ENCODE measurements at places on chromosomes 3 and 15.

- peak; percentile 42 for DNase-seq
These were observed 1.4 kb downstream of the VHL start for GRCh38 chr3:10142707-10143560.

DNA sequence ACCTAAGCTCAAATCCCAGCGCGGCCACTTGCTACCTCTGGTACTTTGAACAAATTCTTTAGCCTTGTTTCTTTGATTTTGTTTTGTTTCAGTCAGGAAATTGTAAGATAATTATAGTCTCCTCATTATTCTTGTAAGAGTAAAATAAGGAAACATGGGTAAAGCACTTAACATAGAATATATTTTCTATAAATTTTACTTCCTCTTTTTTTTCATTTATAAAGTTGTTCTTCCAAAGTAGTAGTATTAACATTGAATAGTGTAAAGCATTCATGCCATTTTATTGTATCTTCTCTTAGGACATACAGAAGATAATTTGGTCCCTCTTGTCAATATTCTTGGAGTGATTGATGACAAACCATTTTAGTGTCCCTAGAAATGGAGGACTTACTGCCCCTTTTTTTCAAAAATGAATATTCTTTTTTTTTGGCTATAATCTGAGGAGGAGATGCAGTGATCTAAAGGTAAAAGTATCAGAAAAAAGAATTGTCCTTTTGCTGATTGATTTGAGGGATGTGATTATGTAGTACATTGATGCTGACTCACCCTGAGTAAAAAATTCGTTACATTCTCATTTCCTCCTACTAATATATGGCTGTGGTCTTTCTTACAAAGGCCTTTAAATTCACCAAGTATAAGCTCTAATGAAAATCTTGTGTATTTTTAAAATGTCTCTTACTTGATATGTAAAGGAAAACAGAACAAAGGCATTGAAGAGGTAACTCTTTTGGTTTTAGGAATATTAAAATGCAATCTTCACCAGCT, 51.0 kb downstream of the ALCAM start:
- no peak for DNase-seq

DNA sequence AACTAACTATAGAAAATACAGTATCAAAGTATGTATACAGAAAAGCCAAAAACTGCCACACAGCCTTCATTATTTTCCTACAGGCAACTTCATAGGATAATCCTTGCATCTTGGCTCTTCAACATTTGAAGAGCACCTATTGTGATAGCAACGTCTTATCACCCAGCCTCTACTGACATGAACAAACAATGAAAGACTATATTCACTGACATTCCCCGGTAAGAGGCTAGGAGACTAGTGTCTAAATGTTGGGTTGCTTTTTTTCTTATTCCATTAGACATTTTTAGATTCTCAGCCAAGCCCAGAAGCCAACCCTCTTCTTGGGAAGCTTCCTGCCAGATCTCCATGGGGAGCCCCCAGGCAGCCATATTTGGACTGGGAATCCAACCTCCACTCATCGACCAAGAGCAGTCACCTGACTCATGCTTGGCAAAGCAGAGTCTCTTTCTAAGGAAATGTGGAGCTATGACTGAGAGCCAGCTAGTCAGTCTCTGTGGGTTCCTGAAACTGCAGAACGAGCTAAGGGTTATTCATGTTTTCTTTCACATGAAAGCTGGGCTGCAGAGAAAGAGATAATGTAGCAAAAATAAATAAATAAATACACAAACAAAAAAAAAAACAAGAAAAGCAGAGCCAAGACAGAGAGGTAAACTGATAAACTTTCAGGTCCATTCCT, 227.5 kb downstream of the MAGI1 start:
- DNase-seq, result no peak

- DNase-seq, result no peak
These were observed 349.4 kb downstream of the LRTM1 start for GRCh38 chr3:54578417-54578816.

DNA sequence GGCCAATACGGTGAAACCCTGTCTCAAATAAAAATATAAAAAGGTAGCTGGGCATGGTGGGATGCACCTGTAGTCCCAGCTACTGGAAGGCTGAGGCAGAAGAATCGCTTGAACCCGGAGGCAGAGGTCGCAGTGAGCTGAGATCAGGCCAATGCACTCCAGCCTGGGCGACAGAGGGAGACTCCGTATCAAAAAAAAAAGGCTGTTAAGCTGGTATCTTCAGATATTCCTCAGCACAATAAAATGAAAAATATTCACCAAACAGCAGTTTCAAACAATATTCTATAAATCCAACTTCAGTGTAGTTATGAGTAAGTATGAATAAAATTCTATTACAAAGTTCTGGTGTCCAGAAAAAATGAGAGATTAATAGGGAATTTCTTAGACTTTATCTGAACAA, 14.2 kb downstream of the DENND4A start:
- DNase-seq, result no peak

DNA sequence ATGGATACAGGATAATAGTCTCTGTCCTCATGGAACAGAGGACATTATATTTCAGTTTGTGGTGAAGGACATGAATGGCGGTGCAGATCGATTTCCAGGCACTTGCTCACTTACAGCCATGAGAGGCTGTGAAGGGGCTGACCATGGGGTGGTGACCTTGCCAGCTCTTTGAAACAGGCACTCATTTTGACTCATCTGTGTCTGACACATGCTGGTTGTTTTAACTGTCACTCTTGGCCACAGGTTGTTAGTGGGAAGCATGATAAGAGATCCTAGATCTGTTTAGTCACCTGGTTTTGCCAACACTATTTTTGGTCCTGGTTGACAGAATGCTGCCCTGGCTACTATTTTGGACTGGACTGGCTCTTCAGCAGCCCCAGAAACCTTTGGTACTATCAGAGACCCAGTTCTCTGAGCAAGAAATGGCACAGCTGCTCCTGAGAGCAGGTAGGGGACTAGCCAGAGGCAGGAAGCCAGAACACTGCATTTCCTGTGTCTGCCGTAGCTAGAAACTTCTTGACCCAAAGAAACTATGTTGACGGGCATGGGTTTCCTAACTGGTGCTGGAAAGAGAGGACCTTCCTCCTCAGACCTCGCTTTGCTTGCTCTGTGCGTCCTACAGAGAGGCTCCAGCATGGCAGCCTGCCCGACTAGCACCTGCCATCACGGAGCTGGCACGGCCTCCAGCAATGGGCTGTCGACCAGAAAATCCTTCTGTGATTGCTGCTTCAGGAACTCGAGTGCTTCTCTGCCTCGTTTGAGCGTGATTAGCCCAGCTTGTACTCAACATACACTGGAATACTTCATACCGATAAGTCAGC, 6.3 kb downstream of the PXYLP1 start:
- no peak for DNase-seq

DNA sequence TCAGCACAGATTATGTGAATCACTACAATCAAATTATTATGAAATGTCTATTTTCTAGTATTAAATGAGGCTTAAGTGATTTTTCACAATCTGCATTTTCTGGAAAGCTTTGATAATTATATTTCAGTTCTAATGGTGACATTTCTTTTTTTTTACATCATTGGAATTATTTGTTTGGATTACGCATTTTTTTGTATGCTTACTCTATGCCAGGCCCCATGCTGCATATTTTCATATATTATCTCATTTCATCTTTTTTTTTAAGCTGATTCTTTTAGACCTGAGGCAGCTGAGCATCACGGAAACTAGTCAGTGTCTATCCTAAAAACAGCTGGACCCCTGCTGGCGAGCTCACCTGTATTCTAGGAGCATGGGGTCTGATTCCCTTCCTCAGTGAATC, 31.1 kb downstream of the SLCO3A1 start:
- no peak for DNase-seq

DNA sequence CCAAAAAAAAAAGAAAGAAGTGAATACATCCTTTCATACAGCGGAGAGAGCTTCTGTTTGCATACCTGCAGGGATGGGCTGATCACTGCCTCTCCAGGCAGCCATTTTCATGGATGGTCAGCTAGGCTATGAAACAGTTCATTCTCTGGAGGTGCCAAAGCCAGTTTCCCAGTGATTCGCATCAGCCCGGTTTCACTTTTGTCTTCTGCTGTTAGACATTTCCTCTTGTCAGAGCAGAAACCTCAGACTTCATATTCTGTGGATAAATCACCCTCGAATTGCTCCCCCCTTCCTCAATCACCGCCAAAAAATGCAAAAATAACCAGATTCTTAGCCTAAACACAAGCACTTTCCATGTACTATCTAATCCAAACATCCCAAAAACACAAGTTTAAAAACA, 225.6 kb downstream of the ADAMTS9 start:
- DNase-seq, result no peak

DNA sequence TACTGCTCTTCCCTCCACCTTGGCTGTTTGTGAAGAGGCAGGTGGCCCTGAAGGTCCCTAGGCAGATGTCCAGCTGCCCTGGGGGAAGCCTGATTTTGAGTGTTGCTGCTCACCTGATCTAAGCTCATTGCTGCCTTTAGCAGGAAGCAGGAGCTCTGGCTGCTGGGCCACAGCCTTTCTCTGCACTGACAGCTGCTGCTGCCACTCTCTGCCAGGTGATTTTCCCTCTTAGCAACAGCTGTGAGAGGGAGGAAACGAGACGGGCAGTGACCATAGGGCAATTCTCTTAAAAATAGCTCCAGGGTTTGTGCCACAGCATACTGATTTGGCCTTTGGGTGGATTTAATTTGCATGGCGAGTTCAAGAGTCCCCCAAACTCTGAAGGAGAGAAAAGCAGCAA, 415.8 kb upstream of the SEMA6D start:
- no peak for DNase-seq

GRCh38 chr3:172518929-172519640, 4.1 kb downstream of the TNFSF10 start:
- no peak for DNase-seq

GRCh38 chr3:191356631-191357439, 26.5 kb upstream of the UTS2B start:
- no peak for DNase-seq

- DNase-seq, result no peak
These were observed 40.1 kb downstream of the ABI3BP start for GRCh38 chr3:100953103-100953502.

DNA sequence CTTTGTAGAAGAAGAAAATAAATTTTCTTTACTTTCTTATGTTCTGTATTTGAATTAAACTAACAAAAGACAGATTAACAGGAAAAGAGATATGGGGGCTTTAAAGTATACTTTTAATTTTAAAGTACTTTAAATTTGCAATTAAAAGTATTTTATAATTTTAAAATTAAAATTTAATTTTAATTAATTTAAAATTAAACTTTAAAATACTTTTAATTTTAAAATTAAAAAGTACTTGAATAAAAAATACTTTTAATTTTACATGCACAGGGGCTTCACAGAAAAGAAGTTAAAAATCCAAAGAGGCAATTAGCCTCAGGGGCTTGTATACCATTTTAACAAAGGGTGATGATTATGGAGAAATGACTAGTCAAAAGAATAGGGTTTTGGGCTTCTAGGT, 420.5 kb upstream of the TGFBR2 start:
- DNase-seq, result no peak

DNA sequence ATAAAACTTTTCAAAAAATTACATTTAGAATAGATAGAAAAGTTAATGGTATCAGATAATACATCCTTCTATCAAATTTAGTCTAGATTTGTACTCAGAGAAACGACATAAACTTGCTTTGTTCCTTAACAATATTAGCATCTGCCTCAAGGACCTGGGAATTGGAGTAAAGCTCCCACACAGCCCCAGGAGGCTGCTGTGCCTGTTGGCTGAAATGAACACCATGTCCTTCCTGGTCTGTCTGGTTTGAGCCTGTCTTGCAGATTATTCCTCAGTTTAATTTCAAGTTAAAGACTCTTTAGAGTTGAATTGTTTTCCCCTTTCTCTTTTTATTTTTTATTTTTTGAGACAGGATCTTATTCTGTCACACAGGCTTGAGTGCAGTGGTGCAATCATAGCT, 19.4 kb downstream of the GNB5 start:
- DNase-seq, result no peak

DNA sequence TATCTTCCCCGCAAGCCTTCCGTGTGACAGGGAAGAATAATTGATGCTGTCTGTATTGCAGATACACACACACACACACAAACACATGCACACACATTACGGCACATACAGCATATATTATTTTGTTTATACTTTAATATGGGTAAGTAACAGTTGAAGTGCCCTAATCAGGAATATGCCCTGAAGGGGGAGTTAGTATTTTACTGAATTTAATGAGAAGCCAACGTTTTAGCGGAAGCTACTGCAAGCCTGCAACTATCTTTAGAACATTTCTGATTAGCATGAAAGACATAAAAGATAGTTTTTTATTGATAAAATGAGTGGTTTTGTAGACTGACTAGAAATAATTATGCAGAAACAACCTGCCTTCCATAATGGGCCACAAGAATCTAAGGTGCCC, 296.6 kb upstream of the SLCO3A1 start:
- no peak for DNase-seq

GRCh38 chr3:24343084-24343783, 151.4 kb downstream of the THRB start:
- DNase-seq, result no peak

- DNase-seq, result no peak
These were observed 130.9 kb downstream of the DNAJB8 start for GRCh38 chr3:128335621-128336296.

- peak; percentile 76 for DNase-seq
These were observed 587 bp downstream of the PIGX start for GRCh38 chr3:196712514-196713413.

DNA sequence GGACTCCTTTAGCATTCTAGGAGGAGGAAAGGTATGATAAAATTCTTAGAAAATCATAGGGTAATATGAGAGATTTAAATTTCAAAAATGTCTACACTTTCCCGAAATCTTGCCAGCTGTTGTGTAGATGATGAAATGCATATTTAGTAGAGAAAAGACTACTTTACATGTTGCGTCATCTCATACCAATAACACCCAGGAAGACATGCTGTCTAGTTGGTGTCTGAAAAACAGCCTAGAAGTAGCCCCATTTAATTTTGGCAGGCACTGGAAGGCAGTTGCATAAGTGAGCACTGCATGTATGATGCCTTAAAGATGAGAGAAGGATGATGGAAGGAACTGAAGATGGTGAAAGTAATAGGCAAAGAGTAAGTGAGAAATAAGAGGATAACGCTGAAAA, 310.5 kb upstream of the TPM1 start:
- DNase-seq, result no peak

- DNase-seq, result no peak
These were observed 22.9 kb upstream of the DNAAF4 start for GRCh38 chr15:55530861-55531313.

DNA sequence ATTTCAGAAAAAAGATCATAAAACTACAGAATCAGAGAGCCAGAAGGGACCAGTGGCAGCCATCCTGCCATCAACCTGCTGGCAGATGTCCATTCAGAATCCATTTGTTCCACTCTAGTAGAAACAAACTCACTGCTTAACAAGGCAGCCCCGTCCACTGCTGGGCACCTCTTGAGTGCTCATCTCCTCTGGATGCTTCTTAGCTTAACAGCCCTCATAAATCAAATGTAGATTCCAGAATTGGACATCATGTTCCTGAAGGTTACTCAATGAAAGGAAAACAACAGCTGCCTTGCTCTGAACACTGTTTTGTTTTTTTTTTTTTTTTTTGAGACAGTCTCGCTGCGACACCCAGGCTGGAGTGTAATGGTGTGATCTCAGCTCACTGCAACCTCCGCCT, 37.3 kb downstream of the ABCC5 start:
- DNase-seq, result no peak

GRCh38 chr3:153257673-153258351, 95.8 kb downstream of the RAP2B start:
- DNase-seq, result no peak

Data from CD4-positive, alpha-beta T cell (primary cell).